ENCODE measurements at places on chromosomes 5 and 9.

DNA sequence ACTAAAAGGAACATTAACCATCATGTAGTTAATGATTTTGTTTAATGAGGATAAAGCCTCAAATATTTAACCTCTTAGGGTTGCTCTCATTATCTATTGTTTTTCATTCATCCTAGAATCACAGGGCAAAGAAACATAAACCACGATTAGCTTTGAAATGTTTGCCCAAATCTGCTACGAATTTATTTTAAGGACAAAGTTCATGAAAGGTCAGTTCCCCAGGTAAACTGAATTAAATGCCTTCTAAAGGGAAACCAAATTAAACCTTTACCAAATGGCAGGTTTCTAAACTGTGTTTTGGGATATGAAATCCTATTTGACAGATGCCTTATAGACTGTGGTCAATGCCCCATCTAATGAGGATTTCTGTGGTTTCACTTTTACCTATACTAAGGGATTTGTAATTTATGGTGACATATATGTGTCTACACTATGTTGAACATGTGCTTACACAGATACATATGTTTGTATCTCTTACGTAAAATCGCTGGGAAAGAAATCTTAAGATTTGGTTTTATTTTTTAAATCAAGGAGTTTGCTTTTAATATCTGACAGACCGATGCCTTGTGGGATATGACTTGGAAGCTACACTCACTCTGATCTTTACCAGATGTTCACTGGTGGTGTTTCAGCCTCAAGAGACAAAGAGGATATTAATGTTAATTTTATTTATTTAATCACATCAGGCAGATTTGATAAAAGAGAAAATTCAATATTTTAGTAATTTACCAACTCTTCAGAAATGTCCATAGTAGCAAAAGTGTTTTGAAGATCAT lies 188.4 kb downstream of the GLIS3 start:
- DNase-seq: no peak

DNA sequence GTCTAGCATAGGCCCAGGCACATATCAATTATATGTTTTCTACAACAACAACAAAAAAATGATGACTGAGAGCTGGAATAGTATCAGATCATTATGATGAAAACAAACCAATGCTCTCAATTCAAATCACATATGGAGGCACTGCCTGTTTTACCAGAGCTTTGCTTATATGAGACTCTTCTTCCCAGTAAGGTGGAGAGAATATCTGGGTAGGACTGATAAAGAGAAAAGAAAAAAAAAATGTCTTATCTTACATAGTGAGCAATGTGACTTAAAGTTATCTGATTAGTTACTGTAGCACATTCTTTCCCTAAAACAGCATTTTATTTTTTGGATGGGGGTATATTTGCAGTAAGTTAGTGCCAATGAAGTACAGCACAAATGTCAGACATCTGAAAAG lies 154.8 kb downstream of the RAB3C start:
- no peak for DNase-seq

- no peak for DNase-seq
Observed at GRCh38 chr5:92695123-92696003, 885.7 kb downstream of the NR2F1-AS1 start.

- DNase-seq: no peak
Observed at GRCh38 chr5:8138884-8139283, 269.9 kb downstream of the MTRR start.

DNA sequence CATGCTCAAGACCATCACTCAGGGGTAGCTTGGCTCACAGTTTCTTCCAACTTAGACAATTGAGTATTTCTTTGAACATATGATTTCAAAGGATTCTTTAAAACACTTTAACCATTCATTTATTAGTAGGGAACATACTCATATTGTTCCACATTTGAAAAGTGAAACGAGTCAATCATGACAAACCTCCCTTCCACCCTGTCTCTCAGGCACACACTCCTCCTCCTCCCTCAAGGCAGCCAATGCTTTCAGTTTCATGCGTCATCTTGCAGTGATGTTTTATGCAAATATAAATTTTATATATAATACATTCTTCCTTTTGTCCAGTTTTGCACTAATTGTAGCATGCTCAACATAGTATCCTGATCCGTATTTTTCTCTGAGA lies 126.0 kb upstream of the BOD1 start:
- DNase-seq: no peak

Measured in DMS79 treated with DMSO at 0.1 percent for 48 hours (cell line).